ENCODE measurements at places on chromosomes 13 and 19.

- DNase-seq, result no peak
Observed at GRCh38 chr13:40350283-40350992, 316.0 kb downstream of the FOXO1 start.

GRCh38 chr13:36919171-36919832 is 736 bp downstream of the SMAD9 start:
- DNase-seq, result no peak

DNA sequence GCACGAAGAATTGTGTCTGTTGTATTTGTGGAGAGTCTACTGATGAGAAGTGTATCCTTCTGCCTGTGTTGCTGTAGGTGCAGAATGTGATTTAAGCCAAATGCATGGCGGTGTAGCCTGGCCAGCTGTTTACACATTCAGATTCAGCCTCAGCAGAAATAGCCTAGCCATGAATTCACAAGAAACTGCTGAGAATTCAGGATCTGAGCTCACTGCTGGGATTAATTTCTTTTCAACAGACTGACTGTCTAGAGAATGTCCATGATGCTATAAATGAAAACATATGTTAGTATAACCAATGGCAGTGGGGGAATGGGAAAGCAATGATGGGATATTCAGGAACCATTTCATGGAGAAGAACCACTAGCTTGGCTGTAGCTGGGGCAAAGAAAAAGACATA is 77.4 kb upstream of the RNF113B start:
- DNase-seq, result no peak

GRCh38 chr13:45548281-45548680 is 67.3 kb downstream of the ERICH6B start:
- DNase-seq, result no peak
